ENCODE measurements at places on chromosomes 16 and 17.

DNA sequence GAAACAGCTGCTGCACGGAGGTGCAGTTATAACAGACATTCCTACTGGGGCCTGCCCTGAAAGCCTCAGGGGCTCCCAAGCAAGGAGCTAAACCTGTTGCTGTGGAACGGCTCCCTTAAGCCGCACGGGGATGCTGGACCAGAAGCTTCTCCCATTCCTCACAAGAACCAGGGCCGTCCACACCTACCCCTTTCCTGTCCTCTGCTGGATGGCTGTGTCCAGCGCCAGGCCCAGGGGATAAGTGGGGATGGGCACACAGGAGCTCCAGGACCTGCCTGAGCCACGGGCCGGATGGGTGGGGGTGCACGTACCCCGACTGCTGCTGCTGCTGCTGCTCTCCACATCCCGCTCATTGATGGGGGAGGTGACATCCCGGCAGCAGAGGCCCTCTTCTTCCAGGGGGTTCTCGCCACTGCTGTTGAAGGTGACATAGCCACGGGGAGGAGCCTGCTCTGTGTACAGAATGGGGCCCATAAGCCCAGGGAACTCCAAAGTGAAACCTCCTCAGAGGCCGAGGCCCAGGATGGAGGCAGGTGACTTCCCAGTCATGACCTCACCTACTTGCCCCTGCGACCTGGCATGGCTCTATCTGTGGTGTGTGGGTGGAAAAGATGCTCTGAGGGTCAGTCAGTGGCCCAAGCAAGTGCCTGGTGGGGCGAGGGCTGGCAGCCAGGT lies 8.6 kb downstream of the NUDT16L1 start:
- no peak for DNase-seq

DNA sequence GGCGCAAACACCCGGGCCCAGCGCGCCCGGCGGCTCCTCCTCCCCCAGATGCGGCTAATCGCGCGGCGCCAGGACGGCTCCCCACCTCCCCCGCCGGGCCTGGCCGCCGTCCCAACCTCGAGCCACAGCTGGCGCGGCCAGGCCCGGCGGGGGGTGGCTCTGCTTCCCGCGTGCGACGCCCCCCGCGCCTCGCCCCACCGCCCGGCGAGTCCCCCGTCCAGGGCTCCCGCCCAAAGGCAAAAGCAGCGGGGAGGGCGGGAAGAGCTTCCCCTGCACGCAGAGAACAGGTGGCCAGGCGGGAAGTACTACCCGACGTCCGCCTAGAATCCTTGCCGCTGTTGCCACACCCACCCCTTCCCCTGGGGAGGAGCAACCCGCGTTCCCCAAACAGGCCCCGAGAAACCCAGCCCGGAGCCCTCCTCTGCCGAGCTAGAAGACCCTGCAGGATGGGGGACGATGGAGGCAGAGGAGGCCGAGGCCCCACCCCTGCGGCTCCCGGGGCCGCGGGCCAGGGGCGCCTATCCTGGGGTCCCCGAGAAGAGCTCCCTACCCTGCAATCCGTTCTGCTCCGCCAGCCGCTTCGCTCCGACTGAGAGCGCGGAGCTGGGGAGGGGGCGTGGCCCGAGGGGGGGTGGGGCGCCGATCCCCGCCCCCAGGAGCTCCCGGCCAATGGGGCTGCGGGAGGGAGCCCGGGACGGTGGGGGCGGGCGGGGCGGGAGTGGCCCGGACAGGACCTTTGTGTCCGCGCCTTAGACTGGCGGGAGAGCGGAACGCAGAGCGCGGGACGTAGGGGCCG lies at the start of gene CARHSP1:
TSS of gene CARHSP1 (minus strand) at position 591 of the 796 bp plus-strand sequence. CDS start 9,678 bp downstream, outside the sequence.
- DNase-seq: peak; percentile 93

GRCh38 chr16:88303890-88304819 lies 78.6 kb upstream of the ZNF469 start:
- peak; percentile 95 for DNase-seq

- no peak for DNase-seq
Measured at GRCh38 chr16:81547194-81547938, 102.8 kb downstream of the CMIP start.
